Kidney tubule cell (primary cell): ENCODE measurements at places on chromosomes 2 and 18.

DNA sequence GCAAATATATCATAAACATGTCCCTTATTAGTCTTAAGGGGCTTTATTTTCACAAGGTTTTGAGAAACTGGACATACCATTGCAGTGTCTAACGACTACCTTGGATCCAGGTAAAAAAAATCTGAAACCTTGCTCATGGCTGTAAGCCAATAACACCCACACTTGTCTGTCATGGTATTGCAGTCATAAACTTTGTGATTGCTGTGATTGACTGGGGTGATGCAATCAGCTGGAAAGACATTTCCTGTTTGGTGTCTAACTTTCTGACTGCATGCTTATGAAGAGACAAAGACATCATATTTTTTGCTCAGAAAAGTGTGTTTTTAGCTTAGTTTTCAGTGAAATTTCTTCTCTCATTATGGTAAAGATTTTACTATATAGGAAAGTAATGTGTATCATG lies 635.0 kb downstream of the TSN start:
- DNase-seq, result peak; percentile 90

DNA sequence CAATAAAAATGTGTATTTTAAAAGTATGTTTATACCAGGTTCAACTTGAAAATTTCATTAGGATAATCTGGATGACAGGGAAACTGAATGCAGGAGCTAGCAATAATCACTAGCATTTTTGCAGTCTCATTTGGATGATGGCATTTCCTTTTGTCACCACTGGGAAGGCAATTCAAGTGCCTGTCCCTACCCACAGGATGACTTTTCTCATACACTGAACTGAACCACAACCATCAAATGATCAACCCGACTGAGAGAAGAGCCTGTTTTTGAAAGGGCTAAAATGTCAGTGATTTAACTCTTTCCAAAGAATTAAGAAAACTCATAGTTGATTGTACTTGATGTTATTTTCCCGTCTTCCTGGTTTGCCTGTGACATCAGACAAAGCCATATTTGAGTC lies 115.0 kb downstream of the FAM124B start:
- peak; percentile 25 for DNase-seq

- no peak for DNase-seq
Measured at GRCh38 chr2:88834376-88834775, 142.9 kb downstream of the RPIA start.

DNA sequence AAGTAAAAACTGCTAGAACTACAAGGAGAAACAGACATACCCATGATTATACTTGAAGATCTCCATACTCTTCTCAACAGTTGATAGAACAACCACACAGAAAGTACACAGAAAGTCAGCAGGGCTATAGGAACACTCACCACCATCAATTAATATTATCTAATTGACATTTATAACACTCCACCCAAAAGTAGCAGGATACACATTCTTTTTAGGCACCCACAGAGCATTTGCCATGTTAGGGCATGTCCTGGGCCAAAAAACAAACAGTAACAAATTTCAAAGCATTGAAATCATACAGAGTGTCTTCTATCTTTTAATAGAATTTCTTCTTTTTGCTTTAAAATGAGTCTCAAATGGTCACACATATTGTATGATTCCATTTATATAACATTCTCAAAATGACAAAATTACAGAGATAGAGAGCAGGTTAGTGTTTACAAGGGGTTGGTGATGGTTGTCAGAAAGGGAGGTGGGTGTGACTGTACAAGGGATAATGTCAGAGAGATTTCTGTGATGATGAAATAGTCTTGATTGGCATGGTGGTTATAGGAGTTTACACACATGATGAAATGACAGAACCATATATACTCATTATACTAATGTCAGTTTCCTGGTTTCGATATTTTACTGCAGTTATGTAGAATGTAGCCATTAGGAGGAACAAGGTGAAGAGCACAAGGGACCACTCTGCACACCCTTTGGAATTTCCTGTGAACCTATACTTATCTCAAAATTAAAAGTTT lies 82.8 kb downstream of the NCK2 start:
- no peak for DNase-seq

DNA sequence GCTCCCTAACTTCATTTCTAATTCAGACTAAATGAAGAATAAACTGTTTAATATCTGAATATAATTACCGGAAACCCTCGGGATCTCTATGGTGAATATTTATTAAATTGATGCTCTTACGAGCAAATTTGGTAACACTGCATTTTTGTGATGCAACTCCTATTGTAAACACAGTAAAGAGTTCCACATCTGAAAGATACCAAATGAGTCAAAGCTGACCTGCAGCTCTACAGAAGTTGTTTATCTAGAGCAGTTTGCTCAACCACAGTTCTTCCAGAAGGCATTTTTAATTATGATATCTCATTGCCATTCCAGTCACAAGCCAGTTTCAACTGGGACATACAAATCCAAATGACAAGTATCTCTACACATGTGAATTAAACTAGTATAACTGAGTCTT lies 129.7 kb downstream of the PKP4 start:
- DNase-seq, result no peak

DNA sequence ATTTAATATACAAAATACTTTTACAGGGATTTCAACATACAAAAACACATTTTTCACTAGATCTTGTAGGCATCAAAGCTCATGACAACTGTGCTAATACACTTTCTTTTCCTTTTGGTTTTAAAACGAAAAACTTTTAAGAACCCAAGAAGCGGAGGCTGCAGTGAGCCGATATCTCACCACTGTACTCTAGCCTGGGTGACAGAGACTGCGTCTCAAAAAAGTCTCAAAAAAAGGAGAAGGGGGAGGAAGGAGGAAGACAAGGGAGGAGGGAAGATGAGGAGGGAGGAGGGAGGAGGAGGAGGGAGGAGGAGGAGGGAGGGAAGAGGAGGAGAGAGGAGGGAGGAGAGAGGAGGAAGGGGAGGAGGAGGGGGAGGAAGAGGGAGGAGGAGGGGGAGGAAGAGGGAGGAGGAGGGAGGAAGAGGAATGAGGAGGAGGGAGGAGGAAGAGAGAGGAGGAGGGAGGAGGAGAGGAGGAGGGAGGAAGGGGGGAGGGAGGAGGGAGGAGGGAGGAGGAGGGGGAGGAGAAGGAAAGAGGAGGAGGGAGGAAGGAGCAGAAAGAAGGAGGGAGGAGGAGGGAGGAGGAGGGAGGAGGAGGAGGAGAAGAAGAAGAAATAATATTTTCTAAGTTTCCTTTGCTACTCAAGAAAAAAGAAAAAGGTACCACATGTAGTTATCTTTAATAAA lies 13.8 kb downstream of the ROCK2 start:
- no peak for DNase-seq

- peak; percentile 46 for DNase-seq
Measured at GRCh38 chr18:33034945-33035344, 262.1 kb upstream of the KLHL14 start.

DNA sequence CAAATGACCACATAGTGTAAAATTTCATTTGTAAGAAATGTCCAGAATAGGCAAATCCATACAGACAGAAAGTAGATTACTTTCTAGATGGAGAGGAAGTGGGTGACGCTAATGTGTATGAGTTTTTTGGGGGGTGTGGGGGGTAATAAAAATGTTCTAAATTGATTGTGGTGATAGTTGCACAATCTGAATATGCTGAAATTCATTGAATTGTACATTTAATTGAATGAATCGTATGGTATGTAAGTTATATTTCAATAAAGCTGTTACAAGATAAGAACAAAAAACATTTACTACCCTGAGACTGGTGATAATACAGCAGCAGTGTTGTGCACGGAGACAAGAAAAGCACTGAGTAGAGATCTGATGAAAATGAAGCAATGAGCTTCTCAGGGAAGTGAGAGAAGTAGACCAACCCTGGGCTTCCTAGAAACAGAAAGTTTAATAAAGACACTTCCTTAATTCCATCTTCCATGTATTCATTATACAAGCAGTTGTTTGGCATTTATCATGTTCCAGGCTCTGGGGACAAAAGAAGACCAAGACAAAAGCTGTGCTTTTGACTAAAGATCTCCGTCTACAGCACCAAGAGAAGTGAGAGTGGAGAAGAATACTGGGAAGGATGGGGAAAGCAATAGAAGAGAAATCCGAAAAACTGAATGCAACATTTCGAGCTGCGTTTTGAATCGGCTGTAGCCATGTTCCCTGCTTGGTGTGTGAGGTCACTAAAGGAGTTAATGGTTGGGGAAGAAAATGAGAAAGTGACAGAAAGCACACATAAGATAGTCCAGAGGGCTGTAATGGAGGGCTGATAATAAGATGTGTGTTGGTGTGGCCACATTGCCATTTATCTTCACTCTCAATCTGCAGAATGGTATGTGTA lies 1.8 kb upstream of the PDE11A start:
- DNase-seq, result no peak

DNA sequence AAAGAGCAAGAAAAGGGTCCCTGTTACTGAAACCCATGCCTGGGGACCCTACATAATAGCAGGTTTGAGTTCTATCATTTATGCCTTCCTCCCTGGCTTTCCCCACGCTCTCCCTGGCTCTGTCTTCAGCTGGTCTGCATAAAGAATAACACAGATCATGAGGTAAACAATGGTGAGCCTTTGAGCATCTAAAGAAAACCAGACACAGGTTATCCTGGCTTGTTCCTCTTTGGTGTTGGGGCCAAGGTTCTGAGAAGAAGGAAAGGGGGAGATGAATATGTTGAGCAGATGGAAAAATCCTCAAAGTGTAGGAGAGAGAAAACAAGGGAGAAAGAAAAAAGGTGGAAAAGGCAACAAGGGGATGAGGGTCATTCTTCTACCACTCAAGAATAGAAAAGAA lies 127.3 kb downstream of the CABYR start:
- DNase-seq, result no peak

DNA sequence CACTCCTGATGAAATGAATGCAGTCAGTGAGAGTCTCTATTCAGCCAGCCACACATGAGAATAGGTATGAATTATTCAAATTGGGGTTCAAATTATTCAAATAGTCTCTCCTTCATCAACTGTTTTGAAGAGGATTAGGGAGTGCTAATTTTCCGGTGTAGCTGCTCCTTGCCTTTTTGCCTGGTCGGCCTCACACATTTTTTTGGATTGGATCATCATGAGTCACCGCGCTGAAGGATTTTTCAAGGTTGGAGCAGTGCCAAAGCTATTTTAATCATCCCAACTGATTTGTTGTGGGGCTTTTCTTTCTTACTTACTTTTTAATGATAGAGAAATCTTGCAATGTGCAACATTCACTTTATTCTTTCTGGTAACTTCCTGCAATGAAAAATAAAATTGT lies 2.4 kb upstream of the DTNA start:
- peak; percentile 87 for DNase-seq

DNA sequence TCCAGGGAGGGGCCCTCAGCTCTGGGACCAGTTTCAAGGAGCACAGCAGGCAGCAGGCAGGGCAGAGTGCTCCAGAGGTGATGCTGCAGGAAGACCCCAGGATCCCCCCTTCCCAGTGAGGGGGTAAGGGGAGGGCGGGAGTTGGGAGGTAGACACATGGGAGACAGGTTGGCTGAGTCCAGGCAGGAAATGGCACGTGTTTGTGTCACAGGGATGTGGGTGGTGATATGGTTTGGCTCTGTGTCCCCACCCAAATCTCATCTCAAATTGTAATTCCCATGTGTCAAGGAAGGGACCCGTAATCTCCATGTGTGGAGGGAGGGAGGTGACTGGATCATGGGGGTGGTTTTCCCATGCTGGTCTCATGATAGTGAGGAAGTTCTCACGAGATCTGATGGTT lies 25.2 kb upstream of the OTOS start:
- no peak for DNase-seq

DNA sequence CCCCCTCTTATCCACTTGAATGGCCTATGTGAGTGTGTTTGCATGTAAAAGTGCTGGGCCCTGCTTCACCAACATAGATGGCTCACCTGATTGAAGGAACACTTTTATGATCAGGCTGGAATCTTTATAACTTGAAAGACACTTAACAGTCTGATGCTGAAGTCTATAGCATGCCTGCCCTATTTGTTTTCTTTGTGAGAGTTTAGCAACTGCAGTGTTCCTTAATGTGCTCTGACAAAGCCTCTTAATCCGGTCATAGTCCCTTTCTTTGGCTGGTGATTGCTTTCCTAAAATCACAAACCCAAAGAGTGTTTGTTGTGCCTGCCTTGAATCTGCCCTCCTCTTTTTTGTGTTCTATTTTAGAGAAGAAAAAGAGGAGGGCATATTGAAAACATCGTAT lies 1382.8 kb upstream of the CELF4 start:
- no peak for DNase-seq

GRCh38 chr2:55159037-55159651 lies 72.9 kb downstream of the CLHC1 start:
- DNase-seq, result peak; percentile 43
